ENCODE measurements at places on chromosomes 11 and 22.

- DNase-seq, result no peak
These were observed 14.2 kb upstream of the UVRAG start for GRCh38 chr11:75800728-75801361.

- DNase-seq, result no peak
These were observed 13.6 kb upstream of the FGF3 start for GRCh38 chr11:69832561-69833413.

GRCh38 chr11:112167145-112167544 lies at the start of gene TEX12:
Gene TEX12 (plus strand): TSS chr11:112167372. CDS start chr11:112169269, 1,897 bp downstream.
- DNase-seq, result no peak

DNA sequence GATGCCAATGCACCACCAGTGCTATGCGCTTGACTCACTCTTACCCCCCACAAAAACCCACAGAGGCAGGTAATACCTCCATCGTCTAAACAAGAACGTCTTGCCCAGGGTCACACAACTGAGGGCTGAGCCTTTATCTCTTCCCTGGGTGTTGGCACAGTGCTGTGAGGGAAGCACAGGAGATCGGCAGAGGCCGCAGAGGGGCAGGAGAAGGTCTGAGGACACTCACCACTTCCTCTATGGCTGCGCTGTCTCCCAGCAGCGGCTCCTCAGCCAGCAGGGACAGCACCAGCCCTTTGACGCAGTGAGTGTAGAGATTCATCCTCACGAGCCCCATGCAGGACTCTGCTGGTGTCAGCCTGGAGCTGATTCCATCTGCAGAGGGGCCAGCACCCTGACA lies 19.9 kb downstream of the HPS4 start:
- no peak for DNase-seq

GRCh38 chr11:120185706-120186455 lies 25.0 kb upstream of the OAF start:
- no peak for DNase-seq

- DNase-seq, result no peak
These were observed 4.1 kb downstream of the MIF start for GRCh38 chr22:23898006-23898974.

- DNase-seq, result no peak
These were observed 2.0 kb upstream of the BSX start for GRCh38 chr11:122983438-122984185.

- DNase-seq, result no peak
These were observed 253.3 kb downstream of the BUD13 start for GRCh38 chr11:116519499-116519898.

GRCh38 chr11:86978756-86979608 lies 23.8 kb upstream of the FZD4 start:
- no peak for DNase-seq

DNA sequence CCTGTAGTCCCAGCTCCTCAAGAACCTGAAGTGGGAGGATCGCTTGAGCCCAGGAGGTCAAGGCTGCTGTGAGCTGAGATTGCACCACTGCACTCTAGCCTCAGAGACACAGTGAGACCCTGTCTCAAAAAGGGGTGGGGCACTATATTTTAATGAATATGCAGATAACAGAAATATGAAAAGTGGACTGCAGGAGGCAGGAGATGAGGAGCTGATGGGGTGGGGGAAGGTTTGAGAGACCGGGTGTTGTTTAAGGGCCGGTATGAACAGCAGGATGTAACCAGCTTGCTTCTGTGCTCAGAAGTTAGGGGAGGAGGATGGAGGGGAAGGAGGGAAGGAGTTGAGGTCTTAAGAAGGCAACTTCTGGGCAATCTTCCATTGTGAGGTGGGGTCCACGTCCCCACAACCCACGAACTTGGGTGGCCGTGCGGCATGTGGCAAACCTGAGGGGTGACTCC lies 1.3 kb upstream of the B4GALNT4 start:
- no peak for DNase-seq

DNA sequence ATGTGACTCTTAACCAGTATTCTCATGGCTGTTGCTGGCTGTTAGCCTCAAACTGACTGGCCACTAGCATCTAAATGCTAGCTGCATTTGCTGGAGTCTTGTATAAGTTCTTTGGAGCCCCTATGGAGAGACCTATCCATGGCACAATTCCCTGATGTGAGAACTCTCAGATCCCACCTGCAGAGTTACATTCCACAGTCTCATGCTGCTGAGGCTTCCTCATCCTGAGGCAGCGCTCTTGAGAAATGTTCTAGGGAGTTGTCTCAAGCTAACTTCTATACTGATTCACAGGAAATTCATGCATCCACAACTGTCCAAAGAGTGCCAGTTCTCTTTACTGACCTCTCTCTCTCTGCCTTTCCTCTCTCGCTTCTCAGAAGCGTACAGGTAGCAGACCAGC lies 218.0 kb upstream of the PITPNB start:
- DNase-seq, result no peak

GRCh38 chr11:66313321-66314185 lies 3.3 kb downstream of the CD248 start:
- no peak for DNase-seq

DNA sequence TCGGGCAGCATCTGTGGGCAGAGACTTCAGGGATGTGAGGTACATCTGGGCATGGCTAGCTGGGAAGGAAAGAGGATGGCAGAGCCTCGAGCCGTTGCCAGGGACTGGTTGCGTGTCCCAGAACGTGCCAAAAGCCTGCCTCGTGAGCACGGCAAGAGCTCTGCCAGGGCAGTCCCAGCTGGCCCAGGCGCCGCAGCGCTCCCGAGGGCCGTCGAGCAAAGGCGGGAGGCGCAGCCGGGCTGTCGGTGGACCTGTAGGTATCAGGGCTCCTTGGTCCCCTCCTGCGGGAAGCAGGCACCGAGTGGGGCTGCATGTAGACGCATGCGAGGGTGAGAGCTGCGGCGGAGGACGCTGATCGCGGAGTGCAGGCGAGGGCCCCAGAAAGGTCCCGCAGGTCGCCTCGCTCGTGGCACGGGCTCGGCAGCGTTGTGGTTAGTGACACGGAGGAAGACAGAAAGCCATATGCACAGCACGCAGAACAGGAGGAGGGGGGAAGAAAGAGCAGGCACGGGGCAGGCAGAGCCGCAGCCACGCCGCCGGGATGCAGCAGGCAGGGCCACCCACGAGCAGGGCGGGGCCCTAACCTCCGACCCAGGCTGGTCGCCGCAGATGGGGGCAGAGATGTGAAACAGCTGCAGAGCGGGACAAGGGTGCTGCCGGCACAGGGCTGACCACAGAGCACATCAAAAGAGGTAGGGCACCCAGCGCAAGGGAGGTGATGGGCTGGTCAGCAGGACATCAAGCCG lies 18.0 kb downstream of the LSP1 start:
- DNase-seq, result no peak

DNA sequence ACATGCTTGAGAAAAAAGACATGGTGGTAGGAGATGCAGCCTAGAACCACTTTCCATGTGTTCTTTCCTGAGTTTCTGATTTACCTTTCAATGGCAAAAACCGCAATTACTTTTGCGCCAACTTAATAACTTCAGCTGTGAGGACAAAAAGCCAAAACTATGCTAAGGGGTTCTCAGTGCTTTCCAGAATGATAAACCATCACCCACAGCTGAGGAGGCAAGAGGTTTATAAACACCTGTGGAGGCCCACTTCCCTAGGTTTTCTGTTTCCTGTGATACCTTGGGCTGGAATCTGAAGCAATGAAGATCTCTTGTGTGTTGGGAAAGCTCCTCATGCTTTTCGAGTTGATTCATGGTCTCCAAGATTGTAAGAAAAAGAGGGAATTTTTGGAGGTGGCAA lies at the start of gene OOSP4A:
TSS of gene OOSP4A (plus strand) at position 301 of the 400 bp plus-strand sequence. CDS start at position 301, 0 bp downstream.
- no peak for DNase-seq

DNA sequence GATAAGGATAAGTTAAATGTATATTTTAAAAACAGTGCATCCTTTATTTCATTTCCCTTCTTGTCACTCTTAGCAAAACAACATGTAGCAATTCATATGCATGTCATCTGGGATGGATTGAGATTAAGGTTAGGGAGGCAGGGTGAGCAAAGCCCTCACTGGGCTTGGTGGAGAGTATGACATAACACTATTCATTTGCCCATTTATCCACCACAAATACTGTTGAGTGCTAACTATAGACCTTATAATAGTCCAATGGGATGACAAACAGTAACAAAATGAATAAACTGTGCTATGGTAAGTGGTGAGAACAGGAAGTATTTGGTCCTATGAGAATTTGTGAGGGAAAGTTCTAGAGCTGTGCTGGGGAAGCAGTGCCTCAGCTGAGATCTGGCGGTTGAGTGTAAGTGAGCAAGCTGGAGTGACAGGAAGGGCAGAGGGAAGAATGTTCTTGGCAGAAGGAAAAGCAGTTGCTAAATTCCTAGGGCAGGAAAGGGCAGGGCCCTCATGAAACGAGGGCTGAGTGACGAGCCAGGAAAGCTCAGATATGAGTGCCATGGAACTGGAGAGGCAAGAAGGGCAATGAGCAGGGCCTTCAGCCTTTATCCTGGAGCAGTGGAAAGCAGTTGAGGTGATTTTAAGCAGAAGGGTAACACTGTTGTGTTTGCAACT lies 6.7 kb downstream of the HSD17B12 start:
- no peak for DNase-seq

GRCh38 chr11:1402355-1403077 lies 12.8 kb downstream of the BRSK2 start:
- DNase-seq, result no peak

DNA sequence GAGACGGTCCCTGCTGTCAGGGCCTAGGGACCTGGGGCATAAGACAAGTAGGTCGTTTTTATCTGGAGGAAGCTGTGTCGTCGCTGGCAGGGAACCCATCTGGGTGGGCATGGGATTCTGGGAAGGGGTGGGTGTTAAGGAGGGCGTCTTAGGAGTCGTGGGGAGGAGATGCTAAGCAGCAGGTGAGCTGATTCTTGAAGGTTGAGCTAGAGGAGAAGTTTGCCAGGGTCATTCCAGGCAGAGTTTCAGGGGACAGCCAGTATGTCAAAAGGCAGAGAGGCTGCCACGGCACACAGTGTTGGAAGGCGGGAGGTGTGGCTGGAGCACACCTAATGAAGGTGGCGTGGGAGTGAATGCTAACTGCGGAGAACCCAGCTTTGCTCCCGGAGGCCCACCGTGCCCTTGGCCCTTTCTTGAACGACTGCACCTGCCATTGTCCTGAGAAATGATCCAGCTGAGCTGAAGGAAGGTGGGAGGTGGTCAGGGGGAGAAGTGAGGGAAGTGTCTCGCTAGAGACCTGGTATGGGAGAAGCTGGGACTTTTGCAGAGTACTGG lies 1.3 kb downstream of the FAM118A start:
- no peak for DNase-seq

GRCh38 chr11:113242767-113243397 lies 71.5 kb upstream of the TTC12 start:
- DNase-seq, result no peak

Data from stimulated activated CD8-positive, alpha-beta memory T cell treated with anti-CD3 and anti-CD28 coated beads, Interleukin-7, amount 100 ng/mL, for 1 hour (primary cell).